Mesenchymal stem cell (in vitro differentiated cells and primary cell): ENCODE measurements at places on chromosomes 7 and 10.
A peak's percentile ranks its signal among the peaks of the same experiment; 100 is the strongest.

- peak; percentile 72 for DNase-seq
Measured at GRCh38 chr10:21989453-21990154, 13.9 kb downstream of the DNAJC1 start.

DNA sequence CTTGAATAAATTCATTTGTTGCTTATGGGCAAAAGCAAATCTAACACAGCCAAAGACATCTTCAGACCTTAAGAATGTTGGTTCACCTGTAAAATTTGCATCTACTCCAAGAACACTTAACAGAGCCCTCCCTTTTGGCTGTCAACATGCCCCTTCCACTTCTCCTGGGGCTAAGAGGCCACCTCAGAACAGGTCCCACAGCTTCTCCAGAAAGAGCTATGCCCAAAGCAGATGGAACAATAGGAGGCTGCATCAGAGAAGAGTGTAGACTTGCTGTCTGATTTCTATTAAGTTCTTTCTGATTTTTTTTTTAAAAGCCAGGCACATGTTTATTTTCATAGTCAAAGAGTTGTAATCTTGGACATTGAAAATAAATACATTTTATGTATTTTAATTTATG lies 26.1 kb upstream of the TRIL start:
- no peak for DNase-seq

DNA sequence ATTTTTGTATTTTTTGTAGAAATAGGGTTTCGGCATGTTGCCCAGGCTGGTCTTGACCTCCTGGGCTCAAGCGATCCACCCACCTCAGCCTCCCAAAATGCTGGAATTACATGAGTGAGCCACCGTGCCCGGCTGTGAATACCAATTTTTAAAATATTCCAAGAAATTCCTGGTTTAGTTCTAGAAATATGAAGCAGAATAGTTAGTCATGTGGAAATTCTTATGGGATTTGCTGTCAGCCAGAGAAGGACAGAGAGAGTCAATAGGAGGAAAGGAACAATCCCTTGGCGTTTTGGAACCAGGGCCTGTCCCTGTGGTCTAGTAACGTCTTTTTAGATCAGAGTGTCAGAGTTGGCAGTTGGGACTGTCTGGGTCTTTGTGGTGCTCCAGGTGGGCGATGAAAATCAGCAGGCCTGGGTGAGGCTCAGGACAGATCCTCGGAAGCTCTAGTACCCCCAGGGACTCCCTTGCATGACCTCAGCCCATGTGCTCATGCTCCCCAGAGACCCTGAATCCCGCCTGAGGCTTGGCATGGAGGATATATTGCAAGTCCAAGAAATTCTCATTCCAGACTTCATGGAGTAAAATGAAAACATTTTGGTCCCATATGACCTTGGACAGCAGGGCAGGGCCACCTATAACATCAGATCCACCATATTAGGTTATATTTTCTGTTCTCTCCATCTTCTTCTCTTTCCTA lies 7.8 kb downstream of the NODAL start:
- no peak for DNase-seq

- DNase-seq, result no peak
Measured at GRCh38 chr10:73763343-73763742, 18.5 kb upstream of the CHCHD1 start.

GRCh38 chr7:135158874-135159273 lies 11.0 kb downstream of the TMEM140 start:
- DNase-seq, result no peak
